ENCODE measurements at places on chromosomes 5 and 9.
A peak's percentile ranks its signal among the peaks of the same experiment; 100 is the strongest.

DNA sequence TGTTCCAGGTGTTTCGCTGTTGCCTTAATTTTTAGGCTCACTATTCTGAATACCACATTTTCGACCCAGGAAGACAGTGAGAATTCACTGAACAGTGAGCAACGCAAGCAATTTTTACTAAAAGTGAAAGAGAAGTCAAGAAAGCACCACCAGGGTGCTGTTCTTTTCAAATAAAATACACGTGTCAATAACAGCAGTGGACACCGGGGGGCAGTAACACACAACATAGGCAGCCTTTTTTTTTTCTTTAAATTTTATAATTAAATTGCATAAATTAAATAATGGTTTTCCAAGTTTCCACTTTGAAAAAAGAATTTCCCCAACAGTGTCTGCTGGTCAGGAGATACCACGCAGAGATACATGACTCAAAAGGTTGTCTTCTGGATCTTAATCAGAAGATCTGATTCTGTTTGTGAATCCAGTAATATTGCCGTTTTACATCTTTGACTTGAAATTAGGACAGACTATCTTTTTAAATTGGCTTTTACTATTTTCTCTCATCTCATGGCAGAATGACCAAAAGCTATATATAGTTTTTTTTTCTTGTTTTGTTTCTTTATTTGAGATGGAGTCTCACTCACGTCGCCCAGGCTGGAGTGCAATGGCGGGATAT lies 47.1 kb upstream of the SH3GL2 start:
- DNase-seq: peak; percentile 48

DNA sequence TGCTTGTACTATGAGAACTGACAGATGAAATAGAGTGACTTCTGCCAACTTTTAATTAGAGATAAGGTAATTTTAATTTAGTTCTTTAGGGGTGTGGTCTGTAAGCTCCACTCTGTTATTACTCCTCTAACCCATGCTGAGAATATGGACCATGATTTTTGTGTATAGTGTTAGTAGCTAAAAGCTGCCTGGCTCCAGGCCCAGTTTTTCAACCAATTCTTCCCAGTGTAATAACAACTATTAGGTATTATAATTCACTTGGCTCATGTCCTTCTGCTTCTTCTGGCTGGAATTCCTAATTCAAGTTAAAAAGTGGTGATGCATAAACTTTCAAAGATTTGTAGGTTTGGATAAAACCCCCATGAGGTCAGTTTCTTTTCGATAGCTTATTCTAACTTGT lies 216.3 kb downstream of the ISL1 start:
- no peak for DNase-seq

DNA sequence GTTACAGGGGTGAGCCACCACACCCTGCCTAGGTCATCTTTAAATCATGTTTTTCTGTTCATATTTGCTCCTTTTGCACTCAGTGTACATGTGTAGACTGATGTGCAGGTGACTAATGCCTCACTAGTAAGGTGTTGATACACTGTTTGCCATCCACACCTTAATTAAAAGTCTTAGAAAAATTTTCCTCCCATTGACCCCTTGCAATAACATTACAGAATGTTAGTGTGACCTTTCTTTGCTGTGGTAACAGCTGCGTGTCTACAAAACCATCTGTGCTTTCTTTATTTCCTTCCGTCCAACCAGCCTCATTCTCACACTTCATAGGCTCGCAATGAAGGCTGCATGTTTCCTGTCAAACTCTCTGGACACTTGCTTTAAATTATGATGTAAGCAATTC lies 6.6 kb upstream of the CEMIP2 start:
- DNase-seq: no peak

DNA sequence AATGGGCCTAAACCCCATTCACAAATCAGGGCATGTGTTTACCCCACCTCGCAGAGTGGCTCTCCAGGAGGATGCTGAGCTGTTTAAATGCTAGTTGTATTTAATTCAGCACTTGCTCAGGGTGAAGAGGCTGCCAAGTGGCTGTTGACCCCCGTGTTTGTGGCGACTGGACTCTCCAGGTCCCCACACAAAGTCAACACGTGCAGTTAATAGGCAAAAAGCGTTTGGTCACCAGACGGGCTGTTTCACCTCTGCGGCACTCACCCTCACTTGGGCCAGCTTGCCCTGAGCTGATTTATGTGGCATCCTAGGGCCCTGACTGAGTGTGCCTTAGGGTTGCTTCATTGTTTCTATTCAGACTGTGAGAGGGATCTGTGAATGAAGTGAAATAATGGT lies 152.3 kb downstream of the GAS1 start:
- DNase-seq: no peak

DNA sequence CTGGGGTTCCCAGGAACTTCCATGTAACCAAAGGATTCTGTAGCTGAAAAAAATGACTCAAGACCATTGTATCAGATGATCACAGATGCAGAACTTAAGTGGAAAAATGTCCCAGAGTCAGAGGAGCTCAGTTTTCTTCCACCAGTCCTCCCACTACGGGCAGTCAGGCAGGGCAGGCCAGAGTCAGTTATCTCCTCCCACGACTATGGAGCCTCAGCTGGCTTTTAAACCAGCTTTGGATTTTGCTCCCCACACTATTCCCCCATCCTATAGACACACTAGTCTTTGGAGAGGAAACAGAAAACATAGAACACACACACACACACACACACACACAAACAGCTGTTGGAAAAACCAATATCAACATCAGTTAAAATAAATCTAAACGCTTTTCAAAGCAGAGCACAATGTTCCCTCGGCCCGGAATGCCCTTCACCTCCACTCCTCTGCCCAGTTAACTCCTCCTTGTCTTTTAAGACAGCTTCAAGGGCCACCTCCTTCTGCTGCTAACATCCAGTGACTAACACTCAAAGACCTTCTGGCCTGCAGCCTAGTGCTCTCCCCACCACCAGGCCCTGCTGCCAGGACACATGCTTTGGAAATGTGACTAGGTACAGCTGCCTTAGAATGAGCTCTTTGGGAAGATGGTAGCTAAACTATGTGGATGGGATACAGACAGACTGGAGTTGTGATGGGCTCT lies 56.8 kb downstream of the NIPAL4 start:
- DNase-seq: peak; percentile 83

DNA sequence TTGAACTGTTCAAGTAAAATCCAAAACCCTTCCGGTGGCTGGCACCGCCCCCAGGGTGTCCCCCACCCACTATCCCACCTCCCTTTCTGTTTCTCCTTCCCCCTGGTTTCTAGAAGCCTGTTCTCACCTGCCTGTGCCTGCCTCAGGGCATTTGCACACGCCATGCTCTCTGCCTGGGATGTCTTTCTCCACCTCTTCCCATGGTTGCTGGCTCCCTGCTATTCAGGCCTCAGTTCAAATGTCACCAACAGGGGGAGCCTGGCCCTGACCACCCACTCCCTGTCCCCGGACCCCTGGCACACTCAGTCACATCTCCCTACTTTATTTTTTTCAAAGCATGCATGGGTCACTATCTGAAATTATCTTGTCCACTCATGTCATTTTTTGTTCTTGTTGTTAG lies 39.9 kb upstream of the EEIG1 start:
- no peak for DNase-seq

DNA sequence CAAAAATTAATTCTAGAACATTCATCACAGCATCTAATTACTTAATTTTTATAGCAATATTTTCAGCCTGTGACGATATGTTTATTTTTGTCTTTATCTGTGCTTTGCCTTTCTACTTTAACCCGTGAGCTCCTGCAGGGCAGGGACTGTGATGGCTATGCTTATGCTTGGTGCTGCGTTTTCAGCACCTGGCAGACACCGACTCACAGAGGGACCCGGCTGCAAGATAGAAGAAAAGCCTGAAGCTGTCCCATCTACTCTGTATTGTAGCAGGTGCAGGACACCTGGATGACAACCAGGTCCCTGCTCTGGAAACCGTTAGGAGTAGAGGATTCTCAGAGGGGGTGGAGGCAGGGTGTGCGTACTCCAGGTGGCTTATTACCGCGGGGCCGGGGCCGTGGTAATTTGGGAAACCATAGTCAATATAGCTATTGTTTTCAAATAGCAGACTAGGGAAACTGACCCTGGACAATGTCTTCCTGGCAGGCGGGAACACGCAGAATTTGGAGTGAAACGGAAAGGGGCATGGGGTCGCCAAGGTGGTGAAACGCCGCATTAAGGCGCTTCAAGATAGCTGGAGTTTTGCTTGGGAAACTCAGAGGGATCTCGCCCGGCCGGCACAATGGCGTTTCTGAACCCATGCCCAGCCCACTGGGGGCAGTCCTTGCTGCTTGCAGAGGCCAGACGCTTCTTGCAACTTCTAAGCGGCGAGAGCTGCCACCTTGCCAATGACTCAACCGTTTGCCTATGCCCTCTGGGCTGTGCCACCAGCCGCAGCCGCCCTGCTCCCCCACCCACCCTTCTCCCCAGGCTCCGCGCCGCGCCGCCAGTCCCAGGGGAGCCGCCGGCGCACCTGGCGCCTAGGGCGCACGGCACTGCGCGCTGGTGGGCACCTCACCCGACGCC lies 140.1 kb upstream of the PALM2AKAP2 start:
- no peak for DNase-seq

DNA sequence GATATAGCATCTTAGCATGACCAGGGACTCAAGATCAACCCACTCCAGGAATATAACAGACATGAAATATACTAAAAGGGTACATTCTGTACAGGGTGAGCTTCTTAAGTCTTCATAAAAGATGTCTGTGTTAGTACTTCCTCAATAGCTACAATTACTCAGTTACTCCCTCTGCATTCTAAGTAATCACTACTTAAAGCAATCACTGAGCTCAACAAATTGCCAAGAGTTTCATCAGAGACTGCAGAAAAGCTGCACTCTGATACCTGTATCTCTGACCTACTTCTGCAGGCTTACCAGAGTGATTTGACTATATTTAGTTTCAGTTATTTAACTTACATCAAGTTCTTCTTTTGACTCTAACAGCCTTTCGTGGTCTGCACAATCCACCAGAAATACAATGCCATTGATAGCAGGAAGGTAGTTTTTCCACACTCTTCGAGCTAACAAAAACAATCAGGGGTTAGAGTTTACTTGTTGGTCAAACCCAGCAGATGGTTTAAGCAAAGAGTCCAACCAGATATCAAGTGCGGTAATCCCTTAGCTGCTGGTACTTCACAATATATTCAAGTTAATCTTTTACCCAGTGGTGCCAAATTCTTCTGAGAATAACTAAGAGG lies 23.3 kb downstream of the SAR1B start:
- DNase-seq: no peak

DNA sequence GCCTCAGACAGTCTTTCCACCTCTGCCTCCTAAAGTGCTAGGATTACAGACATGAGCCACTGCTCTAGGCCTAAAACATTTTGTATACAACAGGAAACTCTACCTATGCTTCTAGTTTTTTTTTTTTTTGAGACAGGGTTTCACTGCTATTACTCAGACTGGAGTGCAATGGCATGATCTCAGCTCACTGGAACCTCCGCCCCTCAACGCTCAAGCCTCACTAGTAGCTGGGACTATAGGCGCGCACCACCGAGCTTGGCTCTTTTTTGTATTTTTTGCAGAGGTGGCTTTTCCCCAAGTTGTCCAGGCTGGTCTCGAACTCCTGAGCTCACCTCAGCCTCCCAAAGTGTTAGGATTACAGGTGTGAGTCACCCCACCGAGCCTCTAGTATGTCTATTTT lies 5.4 kb downstream of the HSPA9 start:
- DNase-seq: no peak

GRCh38 chr9:91689006-91689405 lies 261.0 kb downstream of the ROR2 start:
- no peak for DNase-seq

- no peak for DNase-seq
These were observed 199.6 kb downstream of the GAS1 start for GRCh38 chr9:86747711-86748110.

DNA sequence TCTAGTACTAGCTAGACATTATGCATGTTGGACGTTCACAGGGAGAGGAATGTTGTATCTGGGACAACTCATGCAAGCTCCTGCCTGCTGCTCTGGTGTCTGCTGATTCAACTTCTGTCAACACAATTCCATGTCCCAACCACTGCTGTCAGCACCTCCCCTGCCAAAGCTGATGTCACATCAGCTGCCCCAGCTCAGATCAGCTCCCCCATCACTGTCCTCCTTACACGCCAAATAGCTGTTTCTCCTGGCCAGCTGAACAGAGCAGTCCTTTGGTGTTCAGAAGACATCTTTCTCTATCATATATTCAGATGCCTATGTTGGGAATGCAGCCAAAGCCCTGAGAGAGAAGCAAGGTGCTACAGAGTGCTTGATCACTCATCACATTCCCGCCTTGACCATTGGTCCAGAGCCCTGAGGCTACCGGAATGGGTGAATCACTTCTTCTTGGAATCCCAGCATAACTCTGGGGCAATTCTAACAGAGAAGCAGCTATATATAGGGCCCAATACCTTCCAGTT lies 223.3 kb downstream of the SEC61B start:
- peak; percentile 92 for DNase-seq

GRCh38 chr9:104900871-104901270 lies 27.1 kb downstream of the ABCA1 start:
- no peak for DNase-seq

GRCh38 chr5:107874795-107875194 lies 204.1 kb upstream of the EFNA5 start:
- DNase-seq: peak; percentile 33

DNA sequence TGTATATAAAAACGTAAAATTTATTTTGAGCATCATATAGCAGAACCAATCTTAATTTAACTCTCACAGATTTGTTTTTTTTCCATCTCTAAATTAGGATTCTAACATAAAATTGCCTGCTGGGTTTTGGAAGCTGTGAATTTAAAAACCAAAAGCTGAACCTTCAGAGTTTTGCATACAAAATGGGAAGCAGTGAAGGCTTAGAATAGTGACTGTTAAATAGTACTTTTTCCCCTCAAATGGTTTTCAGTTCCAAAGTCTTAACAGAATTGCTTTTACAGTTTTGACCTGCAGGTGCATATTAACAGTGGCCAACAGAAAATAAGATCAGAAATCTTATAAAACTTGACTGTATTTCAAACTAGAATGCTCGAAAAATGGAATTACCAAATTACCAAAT lies 55.1 kb upstream of the LVRN start:
- DNase-seq: no peak

DNA sequence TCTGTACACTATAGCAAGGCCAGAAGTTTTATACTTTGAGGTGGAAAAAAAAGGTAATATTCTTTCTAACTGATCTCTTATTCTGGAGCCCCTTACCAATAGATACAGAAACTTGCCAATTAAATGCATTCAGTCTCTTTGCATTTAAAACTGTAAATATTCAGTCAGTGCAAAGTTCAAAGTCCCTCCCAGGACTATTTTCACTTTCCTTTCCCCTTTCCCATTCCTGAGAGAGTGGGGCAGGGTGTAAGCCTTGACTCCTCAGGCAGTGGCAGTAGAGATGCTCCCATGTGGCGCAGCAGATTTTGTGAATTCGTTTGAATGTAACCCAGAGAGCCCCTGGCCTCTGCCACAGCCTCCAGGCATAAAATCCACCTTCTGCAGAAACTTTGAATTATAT lies 29.9 kb downstream of the CETN3 start:
- no peak for DNase-seq

DNA sequence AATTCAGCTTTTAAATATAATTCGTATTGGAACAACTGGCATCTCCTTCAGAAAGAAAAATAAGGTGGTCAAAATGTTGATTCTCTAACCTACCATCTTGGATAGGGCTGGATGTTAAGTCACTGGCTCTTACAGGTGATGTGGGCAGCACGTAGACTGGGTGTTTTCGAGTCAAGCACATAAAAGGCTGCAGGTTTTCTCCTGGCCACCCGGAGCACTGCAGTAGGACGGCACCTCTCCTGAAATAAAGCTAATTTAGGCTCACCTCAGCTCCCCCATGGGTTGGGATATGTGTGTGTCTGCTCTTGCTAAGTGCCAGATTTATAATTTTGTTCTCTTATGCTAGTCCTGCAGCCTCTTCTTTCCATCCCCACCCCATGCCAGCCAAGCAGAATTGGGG lies 80.3 kb downstream of the IQGAP2 start:
- DNase-seq: no peak

GRCh38 chr5:176915906-176916305 lies 16.8 kb upstream of the HK3 start:
- DNase-seq: no peak
